ENCODE measurements at places on chromosomes 12 and 14.
A peak's percentile ranks its signal among the peaks of the same experiment; 100 is the strongest.

GRCh38 chr12:120468821-120469449 is 613 bp downstream of the SRSF9 start:
- peak; percentile 47 for DNase-seq

GRCh38 chr14:30193845-30194501 is 266.3 kb upstream of the PRKD1 start:
- DNase-seq: no peak

- DNase-seq: no peak
Measured at GRCh38 chr12:105264771-105265170, 28.8 kb upstream of the APPL2 start.

DNA sequence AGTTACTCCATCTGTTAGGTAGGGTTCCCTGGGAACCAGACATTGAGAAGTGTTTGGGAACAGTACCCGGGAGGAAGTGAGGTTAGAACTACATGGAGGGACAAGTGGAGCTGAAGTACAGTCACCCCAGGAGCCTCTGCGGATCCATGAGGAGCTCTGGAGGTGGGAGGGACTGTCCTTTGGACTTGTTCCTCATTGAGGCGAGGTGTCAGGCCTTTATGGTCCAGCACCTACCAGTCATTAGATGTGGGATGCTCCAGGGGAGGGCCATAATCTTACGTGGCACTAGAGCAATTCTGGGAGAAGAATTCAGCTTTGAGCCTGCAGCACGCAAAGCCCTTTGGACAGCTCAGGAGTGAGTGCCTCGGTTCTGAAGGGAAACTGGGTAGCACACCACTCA is 142.8 kb downstream of the DACT1 start:
- DNase-seq: no peak

DNA sequence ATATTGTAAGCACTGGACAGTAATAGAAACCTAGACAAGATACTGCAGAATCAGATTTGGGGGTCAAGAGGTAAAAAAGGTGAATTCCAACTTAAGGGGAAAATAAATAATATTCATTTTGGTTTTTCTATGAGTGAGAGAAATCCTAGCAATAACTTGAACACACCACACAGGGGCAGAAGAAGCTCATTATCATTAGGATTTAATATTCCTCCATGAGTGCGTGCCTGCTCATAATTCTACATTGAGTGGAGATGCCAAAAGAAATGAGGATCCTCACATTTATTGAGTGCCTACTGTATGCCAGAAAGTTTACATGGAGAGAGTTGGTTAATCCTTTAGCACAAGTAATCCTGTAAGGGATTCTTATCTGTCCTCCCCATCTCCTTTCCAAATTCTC is 40.5 kb upstream of the C14orf132 start:
- no peak for DNase-seq

DNA sequence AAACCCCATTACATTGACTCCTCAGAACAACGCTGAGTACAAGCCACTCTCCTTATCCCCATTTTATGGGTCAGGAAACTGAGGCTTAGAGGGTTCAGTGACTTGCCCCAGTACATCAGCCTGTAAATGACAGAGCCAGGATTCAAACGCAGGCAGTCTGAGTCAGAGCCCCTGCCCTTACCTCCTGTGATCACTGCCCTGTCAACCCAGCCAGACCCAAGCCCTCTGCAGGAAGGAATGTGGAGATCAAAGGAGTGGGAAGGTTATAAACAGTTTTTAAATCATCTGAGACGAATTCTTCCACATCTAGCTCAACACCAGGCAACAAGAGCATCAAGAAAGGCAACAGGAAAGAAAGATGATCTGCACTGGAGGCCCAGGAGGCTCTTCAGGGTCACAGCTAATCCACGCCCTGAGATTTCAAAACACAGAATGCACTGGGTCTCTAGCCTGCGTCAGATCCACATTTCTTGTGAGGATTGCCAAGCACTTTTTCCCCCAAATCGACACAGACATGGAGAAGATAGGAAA is 38.5 kb downstream of the SPTB start:
- DNase-seq: no peak

GRCh38 chr14:49483268-49483667 is 102.9 kb downstream of the RPS29 start:
- no peak for DNase-seq

- no peak for DNase-seq
Measured at GRCh38 chr14:69335371-69335771, 62.7 kb downstream of the ERH start.

- no peak for DNase-seq
Measured at GRCh38 chr14:104686624-104687517, 2.5 kb upstream of the INF2 start.

GRCh38 chr12:27817766-27818165 is 37.7 kb upstream of the MANSC4 start:
- no peak for DNase-seq

GRCh38 chr12:19681007-19681406 is 241.7 kb downstream of the AEBP2 start:
- no peak for DNase-seq

- DNase-seq: no peak
Measured at GRCh38 chr14:55265197-55265596, 6.0 kb upstream of the FBXO34 start.

DNA sequence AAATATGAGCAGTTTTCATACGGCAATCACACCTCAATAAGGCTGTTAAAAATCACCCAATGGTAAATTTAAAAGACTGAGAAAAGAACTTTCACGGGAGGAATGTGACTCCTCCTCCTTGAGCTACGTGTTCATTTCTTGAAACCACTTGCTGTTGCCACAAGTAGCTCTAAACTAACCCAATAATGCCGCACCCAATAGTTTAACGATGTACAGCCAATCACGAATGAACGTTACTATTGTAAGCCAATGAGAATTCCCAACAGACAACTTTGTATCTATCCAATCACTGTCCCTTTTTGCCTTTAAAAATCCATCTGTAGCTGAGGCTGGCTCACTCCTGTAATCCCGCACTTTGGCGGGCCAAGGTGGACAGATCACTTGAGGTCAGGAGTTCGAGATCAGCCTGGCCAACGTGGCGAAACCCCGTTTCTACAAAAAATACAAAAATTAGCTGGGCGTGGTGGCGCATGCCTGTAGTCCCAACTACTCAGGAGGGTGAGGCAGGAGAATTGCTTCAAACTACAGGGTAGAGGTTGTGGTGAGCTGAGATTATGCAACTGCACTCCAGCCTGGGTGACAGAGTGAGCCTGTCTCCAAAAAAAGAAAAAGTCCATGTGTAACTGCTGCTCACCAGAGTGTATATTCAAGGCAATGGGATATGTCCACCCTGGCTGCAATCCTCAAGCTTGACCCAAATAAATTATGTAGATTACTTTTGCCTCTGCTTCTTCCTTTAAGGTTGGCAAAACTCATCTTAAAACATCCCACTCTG is 24.4 kb upstream of the BTBD6 start:
- no peak for DNase-seq

DNA sequence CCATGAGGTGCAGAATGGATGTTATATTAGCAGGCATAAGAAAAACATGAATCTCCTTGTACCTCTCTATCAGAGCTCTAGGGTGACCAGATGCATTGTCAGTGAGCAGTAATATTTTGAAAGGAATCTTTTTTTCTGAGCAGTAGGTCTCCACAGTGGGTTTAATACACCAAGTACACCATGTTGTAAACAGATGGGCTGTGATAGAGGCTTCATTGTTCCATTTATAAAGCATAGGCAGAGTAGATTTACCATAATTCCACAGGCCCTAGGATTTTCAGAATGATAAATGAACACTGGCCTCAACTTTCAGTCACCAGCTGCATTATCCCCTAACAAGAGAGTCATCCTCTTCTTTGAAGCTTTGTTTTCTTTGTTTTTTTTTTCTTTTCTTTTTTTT is 185.2 kb downstream of the ERC1 start:
- DNase-seq: no peak

GRCh38 chr12:2011643-2012607 is 7.7 kb upstream of the DCP1B start:
- no peak for DNase-seq

DNA sequence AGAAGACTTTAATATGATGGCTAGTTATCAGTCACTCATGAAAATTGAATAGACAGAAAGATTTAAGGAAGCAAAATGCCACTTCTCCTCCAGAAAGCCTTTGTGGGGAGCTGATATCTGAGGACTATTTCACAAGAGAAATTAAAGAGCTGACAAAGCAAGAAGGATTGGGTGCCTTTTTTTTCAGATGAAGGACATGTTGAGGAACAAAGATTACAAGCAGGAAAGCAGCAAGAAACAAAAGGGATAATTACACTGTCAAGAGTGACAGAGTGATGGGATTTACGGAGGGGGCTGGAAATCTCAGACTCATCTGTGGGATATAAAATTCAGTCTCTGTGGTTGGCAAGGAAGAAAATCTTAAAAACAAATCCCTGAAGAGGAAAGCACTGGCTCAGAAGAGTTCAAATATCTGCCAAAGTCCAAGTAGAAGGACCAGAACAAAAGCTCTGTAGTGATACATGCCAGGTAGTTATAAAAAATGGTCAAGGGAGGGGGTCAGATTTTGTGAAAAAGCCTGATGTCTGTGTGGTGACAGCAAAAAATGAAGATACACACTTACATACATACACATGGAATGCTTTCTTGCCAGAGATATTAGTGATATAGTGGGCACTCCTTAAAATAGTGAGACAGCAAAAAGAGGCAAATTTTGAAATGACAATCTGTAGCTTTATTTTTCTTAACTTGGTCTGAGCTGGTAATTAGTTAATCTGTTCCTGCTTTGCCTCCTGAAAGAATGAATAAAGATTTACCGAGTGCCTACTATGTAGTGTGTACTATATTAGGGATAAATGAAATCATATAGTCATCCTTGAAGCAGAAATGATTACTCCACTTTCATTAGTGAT is 62.9 kb downstream of the EPS8 start:
- DNase-seq: no peak

DNA sequence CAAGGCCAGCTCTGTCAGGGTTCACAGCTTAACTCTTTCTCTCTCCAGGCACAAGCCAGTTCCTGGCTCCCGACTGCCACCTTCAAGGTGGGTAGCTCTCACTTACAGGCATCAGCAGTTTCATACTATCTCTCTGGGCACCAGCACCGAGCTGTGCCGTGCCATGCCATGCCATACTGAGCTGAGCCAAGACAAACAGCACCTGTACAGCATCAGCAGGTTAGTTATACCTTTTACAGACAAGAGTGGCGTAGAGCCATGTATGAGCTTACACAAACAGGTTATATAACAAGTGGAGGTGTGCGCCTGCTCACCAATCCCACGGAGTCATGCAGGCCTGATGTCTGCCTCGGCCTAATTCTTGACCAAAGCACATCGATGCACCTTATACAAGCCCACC is 1098.7 kb downstream of the AACS start:
- DNase-seq: no peak

GRCh38 chr12:122519418-122519817 is 7.3 kb downstream of the RSRC2 start:
- no peak for DNase-seq

DNA sequence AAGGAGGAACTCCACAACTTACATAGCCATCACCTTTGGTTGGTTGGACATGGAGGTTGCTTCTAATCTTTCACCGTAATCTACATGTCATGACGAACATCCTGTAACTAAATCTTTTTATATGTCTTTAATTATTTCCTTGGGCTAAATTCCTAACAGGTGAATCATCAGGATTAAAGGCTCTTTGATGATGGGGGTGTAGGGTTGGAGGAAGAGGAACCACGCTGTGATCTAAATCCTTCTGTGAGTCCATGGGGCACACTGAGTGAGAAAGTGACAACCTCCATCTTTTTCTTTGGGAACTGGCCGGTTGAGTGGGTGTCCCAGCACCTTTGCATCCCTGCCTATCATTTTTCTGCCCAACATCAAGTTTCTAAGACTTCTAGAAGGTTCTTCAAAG is 31.1 kb upstream of the MAP1LC3B2 start:
- no peak for DNase-seq

GRCh38 chr14:92409043-92409442 is 86.1 kb downstream of the SLC24A4 start:
- no peak for DNase-seq

- DNase-seq: no peak
Measured at GRCh38 chr14:78367355-78367754, 197.2 kb downstream of the NRXN3 start.

- no peak for DNase-seq
Measured at GRCh38 chr14:76133103-76133502, 18.6 kb upstream of the GPATCH2L start.

GRCh38 chr14:32428875-32429274 is 99.8 kb downstream of the AKAP6 start:
- no peak for DNase-seq

DNA sequence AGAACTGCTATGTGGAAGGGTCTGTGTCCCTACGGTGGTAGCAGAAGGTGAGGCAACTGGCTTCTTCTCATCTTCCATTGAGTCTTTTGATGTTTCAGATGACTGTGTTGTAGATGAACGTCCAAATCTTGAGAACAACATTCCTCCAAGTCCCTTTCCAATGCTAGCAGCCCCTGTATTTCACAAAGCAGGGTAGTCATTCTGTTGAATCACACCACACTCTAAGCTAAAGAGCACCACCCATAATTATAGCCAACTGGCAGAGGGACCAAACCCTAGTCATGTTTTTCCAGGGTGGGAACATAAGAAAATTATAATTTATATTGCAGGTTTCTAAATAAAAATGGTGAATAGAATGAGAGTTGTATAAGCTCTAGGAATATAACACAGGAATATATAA is 98.7 kb downstream of the DDHD1 start:
- no peak for DNase-seq

- no peak for DNase-seq
Measured at GRCh38 chr12:83573671-83574070, 887.0 kb downstream of the TMTC2 start.

DNA sequence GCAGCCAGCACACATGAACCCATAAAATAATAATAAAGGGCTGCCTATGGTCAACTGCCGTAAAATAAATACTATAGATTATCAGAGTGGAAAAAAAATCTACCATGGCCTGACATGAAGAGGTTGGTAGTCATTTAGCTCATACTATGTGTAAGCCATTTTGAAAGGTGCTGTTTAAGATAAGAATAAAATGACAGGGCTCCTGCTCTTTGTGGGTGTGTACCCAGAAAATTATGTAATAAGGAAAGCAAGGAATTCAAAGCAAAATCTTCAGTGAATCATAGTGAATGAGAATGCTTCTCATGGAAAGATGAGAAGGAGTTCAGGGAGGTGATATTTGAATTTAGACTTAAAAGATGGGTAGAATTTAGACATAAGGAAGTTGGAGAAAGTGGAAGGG is 42.9 kb upstream of the PPM1H start:
- DNase-seq: no peak

DNA sequence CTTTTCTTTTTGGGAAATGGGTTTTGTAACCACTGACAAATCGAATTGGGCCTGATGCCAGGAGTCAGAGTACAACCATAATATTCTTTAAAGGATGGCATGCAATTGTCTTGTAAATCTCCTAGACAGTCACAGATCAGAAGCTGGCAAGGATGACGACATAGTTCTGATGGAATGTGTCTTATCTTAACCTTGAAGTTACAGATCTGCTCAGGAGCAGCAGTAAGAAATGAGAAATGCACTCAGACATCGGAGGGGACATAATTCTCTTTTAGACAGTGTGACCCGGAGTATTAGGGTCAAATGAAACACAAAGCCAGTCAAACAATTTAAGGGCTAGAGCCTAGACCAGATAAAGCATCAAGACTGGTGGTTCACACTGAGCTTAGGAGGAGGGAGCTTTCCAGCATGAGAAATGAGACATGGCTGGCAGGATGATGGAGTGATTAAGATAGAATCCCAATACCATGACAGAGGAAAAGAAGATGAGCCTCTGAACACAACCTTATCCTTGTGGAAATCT is 17.5 kb downstream of the CBX5 start:
- no peak for DNase-seq
